ENCODE measurements at places on chromosomes 4 and X. TPM values are rescaled to one million over a fixed set of nuclear protein-coding genes. Genes with fewer than 3 reads are reported as not detected.
A peak's percentile ranks its signal among the peaks of the same experiment; 100 is the strongest.

GRCh38 chrX:38571058-38571457, 9.7 kb downstream of the TSPAN7 start:
- no peak for DNase-seq

- peak; percentile 52 for DNase-seq
Measured at GRCh38 chrX:49237060-49237459, 1.8 kb downstream of the CCDC22 start.

- DNase-seq, result no peak
Measured at GRCh38 chr4:5338531-5338930, 287.3 kb downstream of the STK32B start.

- no peak for DNase-seq
Measured at GRCh38 chr4:182593864-182594263, 323.3 kb downstream of the DCTD start.

DNA sequence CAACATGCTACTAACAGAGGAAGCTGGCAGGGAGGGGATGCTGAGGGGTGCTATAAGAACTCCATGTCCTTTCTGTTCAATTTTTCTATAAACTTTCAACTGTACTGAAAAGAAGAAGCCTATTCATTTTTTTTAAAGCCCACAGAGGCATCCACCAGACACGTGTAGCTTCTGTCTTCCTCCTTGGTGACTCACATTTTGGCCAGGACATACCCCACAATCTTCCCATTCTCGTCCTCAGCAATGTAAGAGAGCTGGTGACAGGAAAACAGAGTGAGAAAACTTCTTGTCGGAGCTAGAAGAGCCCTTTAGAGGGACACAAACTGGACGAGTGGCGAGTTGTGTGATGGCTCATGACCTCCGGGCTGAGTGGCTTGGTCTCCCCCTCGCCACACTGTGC, 1.1 kb downstream of the NAA10 start:
- no peak for DNase-seq

DNA sequence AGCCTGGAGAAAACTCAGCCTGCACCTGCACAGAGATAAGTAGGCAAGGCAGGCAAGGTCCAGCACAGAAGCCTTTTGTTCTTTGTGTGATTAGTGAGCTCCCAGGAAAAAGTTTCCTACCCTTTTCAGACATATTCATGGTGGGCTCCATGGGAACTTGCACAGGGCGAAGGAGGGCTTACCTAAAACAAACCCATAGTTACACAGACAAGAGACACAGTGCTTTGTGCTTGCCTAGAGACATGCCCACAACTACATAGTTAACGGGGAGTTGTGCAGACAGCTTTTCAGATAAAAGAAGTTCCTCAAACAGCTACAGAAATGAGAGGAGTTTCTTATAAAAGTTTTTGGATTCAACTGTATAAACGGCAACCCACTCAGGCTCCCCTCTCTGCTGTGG, 180.5 kb downstream of the GLUD2 start:
- DNase-seq, result no peak

DNA sequence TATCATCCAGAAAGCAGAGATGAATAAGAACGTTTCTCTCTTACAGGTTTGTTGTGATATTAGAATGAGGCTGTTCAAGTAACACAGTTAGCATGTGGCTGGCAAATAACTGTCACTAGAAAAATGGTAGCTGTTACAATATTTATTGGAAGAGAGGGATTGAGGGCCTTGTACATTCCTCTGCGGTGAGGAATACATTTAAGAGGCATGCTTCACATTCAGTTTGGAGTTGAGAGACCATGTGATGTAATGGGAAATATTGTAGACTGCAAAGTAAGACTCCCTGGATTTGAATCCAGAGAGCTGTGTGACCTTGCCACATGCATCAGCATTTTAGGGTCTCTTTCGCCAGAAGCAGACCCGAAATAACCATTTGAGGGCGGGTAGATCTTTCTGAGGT, 104.8 kb upstream of the KIT start:
- DNase-seq, result no peak

GRCh38 chr4:168683595-168683994, 186.7 kb downstream of the PALLD start:
- no peak for DNase-seq

DNA sequence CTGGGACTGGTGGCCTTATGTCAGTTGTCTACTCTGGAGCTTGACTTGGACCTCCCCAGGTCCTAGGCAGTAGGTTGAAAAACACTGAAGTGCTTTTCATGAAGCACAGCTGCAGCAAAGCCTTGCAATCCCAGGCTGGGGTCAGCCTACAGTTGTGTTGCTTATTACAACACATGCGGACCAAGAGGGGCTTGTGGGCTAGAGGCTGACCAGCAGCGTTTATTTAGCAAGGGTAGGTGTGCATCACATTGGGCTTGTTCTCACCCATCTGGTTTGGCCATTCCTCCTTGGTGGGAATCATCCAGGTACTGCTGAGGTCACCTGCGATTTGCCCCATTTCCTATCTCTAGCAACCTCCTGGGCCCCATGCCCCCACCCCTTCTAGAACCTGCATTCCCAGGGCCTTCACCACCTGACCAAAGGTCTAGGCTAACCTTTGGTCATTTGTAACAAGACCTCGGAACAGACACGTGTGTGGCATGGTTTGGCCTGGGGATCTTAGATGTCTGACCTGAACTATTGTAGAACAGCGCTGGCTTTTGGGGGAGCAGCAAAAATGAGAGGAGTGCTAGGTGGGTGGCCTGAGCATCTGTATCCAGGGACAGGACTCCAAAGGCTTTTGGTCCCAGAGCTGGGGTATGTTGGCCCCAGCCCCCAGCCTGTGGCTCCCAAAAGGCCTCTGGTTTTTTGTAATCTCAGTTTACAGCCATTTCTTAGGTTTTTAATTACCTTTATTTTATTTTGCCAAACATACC, 3.0 kb downstream of the RPL10 start:
- no peak for DNase-seq

- no peak for DNase-seq
Measured at GRCh38 chr4:145804116-145804515, 124.2 kb downstream of the C4orf51 start.

DNA sequence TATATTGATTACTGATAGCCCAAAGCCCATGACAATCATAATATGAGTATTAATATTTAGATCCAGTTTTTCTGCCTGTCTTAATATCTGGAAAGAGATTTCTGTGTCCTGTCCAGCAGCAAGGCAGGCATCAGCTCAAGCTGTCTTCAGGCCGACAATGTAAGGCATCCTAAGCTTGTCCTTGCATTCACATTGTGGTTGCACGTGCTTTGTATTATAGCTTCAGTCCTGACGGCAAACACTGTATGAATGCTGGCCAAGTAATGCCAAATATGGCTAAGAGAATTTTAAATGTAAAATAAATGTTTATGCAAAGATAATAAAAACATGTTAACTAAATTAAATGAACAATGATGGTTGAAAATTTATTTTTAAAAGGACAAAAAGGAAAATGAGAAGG, 255.7 kb upstream of the RPS6KA3 start:
- DNase-seq, result no peak

DNA sequence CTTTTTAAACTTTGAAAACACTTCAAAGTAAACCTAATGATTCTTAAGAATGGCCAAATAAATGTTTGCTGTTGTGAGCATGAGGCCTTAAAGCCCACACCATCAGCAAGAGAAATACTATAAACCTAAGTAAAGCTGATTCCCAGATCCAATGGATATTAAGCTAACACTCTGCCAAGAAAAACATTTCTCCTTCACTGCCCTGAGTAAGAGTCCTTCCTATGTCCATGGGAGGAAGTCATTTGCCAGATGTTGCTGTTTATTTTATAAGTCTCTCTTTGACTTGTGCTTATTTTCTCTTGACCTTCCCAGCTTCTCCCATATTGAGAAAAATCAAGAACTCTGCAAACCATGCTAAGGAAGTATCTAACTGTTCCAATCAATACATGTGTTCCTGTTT, 154.3 kb upstream of the EDNRA start:
- DNase-seq, result no peak

CENPE gene
- total RNA-seq, result 0.40 TPM

RIPPLY1 gene
- not detected for total RNA-seq

OTUD6A gene
- not detected for total RNA-seq

ZFP92 gene
- 0.65 TPM for total RNA-seq

GASK1B gene
- total RNA-seq, result 60.2 TPM

GRIA2 gene
- total RNA-seq, result not detected
